ENCODE measurements at places on chromosomes 2 and 18. TPM values are rescaled to one million over a fixed set of nuclear protein-coding genes. Genes with fewer than 3 reads are reported as not detected.

The CYRIA gene
- 0.20 TPM for total RNA-seq

The ADCY3 gene
- 11.7 TPM for total RNA-seq

The HOXD10 gene
- 1.1 TPM for total RNA-seq

The EFHD1 gene
- 6.1 TPM for total RNA-seq

The IGFBP2 gene
- 10.5 TPM for total RNA-seq

The DNAJC5G gene
- total RNA-seq, result not detected

The GREB1L gene
- not detected for total RNA-seq

The APCDD1 gene
- total RNA-seq, result 2.6 TPM

The REG3G gene
- total RNA-seq, result not detected

The RGPD4 gene
- total RNA-seq, result not detected

The PROKR1 gene
- total RNA-seq, result 0.16 TPM

The SEH1L gene
- 20.3 TPM for total RNA-seq

The ALPG gene
- not detected for total RNA-seq

The DSEL gene
- 1.2 TPM for total RNA-seq

DNA sequence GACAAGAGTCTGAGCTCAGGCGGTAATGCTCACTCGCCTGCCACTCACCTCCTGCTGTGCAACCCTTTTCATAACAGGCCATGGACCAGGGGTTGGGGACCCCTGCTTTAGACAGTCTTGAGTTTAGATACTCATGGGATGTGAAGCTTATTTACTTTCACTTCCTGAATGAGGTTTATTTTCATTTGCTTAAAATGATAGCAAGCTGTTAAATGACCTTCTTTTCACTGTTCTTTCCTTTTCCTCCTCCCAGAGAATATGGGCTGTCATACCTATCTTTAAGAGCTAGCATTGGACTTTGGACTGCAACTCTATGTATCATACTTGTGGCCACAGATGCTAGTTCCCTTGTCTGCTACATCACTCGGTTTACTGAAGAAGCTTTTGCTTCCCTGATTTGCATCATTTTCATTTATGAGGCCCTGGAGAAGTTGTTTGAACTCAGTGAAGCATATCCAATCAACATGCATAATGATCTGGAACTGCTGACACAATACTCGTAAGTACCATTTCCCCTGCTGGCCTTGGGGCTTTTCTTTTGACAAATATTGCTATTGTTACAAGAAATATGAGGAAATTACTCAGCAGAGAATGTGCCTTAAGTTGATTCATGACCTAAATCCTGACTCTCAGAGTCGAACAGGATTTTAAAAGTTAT, 168.5 kb downstream of the DPP4 start:
- no peak for DNase-seq

- no peak for DNase-seq
Observed at GRCh38 chr18:37156330-37156942, 327.5 kb downstream of the KIAA1328 start.

DNA sequence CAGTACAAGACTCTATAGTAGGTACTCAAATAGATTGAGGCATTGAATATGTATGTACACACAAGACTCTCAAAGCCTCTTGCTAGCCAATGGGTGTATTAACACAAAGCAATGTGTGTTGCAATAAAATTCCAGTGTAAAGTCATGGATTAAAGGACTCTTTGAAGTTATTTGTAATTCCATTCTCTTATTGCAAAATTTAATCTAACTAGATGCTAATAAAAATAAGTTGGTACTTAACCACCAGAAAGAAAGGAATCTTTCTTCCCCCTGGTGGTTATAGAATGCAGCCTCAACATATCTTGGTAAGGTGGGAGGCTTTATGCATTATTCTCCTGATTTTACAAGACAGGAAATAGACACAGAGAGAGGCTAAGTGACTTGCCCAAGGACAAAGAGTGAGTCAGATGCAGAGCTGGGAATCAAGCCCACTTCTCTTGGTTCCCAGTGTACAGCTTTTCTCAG, 18.0 kb downstream of the LRP1B start:
- DNase-seq, result no peak

- DNase-seq, result no peak
Observed at GRCh38 chr2:20797096-20797495, 25.8 kb downstream of the LDAH start.

- DNase-seq, result no peak
Observed at GRCh38 chr2:224039770-224040440, 819 bp upstream of the SERPINE2 start.

DNA sequence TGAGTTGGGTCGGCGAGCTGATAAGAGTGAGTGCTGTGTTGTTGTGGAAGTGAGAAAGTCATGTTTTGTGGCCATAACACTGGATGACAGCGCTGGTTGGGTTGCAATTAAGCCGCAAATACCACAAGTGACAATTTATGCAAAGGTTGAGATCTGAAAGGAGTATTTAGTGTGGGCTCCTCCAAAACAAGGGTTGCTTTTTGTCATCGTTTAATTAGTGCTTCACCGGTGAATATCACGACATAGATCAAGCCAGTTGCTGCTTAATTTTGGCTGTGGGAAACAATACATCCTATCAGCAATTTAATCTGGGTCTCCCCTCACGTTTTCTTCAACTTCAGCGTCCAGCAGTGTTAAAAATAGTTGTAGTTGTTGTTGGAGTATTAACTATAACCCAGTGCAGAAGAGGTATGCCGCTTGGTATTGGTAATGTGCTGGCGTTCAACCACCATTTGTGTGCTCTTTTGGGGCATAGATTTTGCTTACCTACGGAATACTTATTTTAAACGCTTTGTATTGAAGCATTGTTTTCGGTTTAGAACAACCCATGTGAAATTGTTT, 662 bp downstream of the ACVR2A start:
- no peak for DNase-seq

DNA sequence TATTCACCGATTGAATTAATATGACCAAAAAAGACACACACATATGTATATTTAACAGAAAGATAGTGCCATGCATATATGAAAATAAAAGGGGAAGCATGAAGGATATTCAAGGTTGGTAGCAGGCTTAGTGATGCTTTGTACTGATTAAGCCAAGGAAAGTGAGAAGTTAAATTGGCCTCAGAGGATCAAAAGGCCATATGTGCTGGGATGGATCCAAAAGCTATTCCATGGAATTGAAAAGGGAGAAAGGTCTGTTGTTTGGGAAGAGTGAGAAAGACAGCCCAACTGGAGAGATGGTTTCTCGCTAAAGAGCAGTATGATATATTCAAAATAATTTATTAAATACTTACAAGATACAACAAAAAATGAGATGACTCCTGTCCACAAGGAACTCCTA, 65.9 kb downstream of the INSIG2 start:
- no peak for DNase-seq

- no peak for DNase-seq
Observed at GRCh38 chr2:141582213-141582612, 548.6 kb downstream of the LRP1B start.

Measured in transverse colon (tissue), 4 donors.